ENCODE measurements at places on chromosomes 3 and 15.

- no peak for DNase-seq
Measured at GRCh38 chr15:77084436-77084835, 13.5 kb upstream of the TSPAN3 start.

GRCh38 chr3:110779581-110779980, 292.0 kb upstream of the NECTIN3 start:
- DNase-seq, result no peak

DNA sequence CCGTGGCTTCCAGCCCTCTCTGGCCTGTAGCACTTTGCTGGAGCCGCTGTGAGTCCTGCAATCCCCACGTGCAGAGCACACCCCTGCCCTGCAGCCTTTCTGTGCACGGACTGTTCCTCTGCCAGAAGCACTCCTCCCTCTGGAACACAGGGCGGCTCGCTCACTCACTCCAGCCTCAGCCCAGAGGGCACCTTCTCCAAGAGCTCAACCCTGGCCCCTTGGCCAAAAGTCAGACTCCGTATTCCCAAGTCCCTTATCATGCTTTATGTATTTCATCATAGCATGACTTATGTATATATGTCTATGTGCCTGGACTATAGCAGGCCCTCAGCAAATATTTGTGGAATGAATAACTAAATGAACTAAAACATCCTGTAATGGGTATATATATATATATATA, 63.2 kb downstream of the ASB7 start:
- no peak for DNase-seq

GRCh38 chr3:37703626-37704025, 158.1 kb upstream of the CTDSPL start:
- no peak for DNase-seq

DNA sequence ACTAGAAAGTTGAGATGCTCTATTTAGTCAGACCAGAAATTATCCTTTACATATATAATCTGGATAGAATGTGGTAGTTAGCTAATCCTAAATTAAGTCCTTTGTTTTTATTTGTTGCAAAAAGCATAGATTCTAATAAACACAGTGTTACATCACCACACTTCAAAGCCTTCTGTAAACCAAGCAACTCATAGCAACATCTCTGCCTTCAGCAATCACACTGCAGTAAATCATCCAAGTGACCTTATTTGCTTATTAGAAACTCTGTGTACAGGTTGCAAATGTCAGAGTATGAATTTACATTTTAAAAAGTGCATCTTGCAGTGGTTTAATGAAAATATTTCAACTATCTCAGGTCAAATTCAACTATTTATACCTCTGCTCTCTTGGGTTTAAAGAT, 242.5 kb downstream of the GBE1 start:
- no peak for DNase-seq
